ENCODE measurements at places on chromosomes 13 and 19. TPM values are rescaled to one million over a fixed set of nuclear protein-coding genes. Genes with fewer than 3 reads are reported as not detected.

DNA sequence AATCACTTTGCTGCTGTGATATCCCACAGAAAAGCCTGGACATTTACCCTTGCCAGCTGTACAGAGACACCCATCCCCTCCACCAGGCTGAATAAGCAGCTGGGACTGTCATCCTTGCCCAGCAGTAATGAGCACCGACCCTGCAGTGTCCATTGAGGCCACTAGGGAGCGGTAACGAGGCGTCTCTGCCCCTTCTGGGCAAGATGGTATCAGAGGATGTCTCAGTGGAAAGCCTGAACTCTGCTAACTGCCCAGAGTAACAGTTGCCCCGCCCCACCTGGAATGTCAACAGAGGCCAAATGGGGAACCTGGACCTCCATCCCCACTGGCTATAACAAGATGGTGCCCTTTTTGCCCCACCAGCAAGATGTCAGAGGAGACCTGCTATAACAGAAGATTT lies 22.8 kb upstream of the CEACAM20 start:
- DNase-seq: peak; percentile 34

DNA sequence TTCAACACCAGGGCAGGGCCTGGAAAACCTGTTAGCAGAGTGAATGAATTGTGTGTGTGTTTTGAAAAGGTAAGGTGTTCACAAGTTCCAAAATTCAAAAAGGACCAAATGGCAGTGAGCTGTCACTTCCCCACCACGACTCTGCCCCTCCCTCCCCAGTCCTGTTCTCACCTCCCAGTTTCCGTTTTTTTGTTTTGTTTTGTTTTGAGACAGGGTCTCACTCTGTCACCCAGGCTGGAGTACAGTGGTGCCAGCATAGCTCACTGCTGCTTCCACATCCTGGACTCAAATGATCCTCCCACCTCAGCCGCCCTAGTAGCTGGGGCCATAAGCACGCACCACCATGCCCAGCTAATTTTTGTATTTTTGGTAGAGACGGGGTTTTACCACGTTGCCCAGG lies 20.3 kb upstream of the BCL3 start:
- DNase-seq: no peak

GRCh38 chr13:39599012-39599411 lies 4.0 kb downstream of the LHFPL6 start:
- no peak for DNase-seq

Gene ZIC2
- polyA plus RNA-seq: 0.37 TPM

- DNase-seq: no peak
Measured at GRCh38 chr13:76027131-76027530, 391.0 kb downstream of the LMO7 start.

Gene MAST1
- 4.4 TPM for polyA plus RNA-seq

Gene KLK4
- polyA plus RNA-seq: not detected

Gene ZIK1
- 8.7 TPM for polyA plus RNA-seq

DNA sequence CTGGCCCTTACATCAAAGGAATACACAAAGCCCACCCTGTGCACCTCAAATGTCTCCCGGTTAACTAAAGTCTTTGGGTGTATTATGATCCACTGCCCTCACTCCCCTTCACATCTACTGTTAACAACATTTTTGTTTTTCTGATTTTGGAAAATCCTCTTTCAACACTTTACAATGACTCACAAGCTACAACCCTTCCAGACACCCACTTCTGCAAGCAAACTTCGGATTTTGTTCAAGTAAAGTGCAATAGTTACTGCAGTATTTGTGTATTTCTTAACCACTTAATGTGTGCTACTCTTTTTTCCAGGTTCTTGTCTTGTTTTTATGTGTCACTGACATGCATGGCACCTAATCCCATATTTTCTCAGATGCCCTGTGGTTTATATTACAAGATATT lies 101.1 kb downstream of the EDNRB start:
- DNase-seq: no peak

DNA sequence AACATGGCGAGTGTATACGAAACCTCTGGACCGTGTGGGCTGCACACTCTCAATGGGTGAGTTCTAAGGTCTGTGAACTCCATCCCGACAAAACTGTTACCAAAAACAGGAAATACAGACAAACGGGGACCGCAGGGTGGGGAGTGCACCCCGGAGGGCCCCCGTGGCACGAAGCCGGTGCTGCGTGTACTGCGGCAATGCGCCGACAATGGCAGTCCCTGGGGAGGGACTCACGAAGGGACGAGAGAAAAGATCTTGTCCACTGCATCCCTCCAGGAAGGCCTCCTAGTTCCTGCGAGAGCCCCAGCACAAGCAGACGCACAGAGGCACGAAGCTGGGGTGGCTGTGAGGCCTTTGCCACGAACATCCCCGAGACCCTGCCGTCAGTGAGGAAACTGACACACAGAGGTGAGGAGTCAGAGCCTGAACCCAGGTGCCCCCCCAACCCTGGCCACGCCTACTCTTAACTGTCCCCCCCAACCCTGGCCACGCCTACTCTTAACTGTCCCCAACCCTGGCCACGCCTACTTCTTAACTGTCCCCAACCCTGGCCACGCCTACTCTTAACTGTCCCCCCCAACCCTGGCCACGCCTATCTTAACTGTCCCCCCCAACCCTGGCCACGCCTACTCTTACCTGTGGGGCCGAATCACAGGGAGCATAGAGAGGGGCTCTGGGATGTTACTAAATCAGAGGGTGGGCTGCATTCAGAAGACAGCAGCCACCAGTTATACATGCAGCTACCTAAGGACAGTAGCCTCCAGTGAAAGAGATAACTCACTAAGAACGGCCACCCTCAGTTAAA lies 4.2 kb downstream of the MED16 start:
- DNase-seq: no peak

Gene TMEM86B
- polyA plus RNA-seq: 69.0 TPM

GRCh38 chr13:84655677-84656076 lies 773.4 kb upstream of the SLITRK1 start:
- DNase-seq: no peak

Gene ANKRD10
- 172 TPM for polyA plus RNA-seq

GRCh38 chr19:35000647-35001501 lies 751 bp downstream of the GRAMD1A start:
- peak; percentile 40 for DNase-seq

- DNase-seq: no peak
Measured at GRCh38 chr13:105825071-105825470, 710.4 kb downstream of the EFNB2 start.

Measured in large intestine (tissue), 12 donors.